ENCODE measurements at places on chromosomes 13 and 19.

GRCh38 chr19:10517361-10517759, at the start of gene S1PR5:
Gene S1PR5 (minus strand): TSS chr19:10517447. CDS start chr19:10515011, 2,436 bp downstream.
- no peak for DNase-seq

DNA sequence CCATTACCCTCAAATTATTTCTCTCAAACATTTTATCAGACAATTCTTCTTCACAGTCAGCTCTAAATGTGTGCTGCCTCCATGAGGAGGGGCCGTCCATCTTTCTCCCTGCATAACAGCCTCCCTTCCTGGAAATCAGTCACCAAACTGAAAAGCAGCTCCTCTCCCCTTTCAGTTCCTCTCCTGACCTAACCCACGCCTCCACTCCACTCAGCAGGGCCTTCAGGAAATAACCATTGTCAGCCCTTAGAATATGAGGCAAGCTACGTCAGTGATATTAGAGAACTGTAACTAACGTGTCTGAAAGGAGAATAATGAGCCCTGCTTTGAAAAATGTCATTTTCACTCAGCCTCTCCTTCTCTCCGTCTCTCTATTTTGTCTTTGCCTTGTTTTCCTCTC, 116.2 kb downstream of the OLFM4 start:
- DNase-seq: no peak

GRCh38 chr19:28292822-28293500, 920.0 kb downstream of the UQCRFS1 start:
- no peak for DNase-seq

DNA sequence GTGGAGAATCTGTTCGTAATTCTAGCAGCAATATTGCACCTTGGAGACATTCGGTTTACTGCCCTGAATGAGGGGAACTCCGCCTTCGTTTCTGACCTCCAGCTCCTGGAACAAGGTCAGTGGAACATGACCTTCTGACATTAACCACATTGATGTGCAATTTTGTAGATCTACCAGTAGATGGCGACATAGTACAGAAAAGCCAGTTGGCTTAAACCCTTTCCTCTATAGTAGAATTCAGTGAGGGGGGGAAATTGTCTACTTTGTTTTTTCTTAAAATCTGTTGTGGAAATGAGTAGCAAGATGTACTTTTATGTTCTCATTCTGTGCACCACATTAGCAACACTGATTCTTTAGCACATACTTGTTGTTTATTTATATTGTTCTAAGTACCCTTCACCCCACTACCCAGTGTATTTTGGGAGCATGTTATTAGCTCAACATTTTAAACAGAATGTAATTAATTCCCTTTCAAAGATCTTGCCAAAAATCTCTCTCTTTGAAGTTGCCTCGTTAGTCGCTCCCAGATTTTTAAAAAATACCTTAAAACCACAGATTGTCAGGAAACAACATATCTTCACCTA, 332.2 kb downstream of the MYO16 start:
- DNase-seq: no peak

GRCh38 chr19:5425260-5425659, 30.0 kb upstream of the ZNRF4 start:
- DNase-seq: no peak

GRCh38 chr13:33489563-33489962, 204.0 kb upstream of the STARD13 start:
- DNase-seq: no peak

DNA sequence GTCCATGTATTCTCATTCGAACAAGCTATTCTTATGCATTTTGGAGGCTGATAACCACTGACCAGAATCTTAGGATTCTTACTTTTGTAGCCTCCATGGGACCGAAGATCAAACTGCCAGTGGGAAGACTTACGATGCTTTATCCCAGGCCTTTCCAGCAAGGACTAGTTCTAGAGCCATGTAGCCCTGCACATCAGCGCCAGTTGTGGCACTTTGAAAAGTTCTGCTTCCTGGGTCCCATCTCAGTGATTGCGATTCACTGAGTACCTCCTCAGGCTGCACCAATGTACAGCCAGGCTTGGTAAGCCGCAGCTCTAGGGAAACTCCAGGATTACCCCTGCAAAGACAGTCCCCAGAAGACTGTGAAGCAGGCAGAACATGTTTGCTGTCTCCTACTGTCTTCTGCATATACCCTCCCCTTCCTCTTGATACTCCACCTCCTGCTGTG, 18.9 kb upstream of the ENOX1 start:
- no peak for DNase-seq

DNA sequence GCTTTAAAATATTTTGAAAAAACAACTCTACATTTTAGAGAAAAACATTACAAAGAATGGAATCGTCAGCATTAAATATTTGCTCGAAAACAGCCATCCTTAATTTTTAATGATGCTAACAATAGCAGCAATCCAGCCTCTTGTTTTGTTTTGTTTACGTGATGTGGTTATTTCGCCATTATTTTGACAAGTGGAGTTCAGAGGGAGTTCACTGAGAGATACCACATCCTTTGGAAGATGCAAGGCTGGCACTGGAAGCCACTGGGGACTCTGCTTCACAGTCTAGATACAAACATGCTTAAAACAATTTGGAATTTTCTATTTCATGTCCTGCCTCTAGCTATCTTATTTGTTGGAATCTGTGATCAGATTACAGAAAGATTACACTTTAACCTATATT, 556.3 kb downstream of the PCDH17 start:
- no peak for DNase-seq

DNA sequence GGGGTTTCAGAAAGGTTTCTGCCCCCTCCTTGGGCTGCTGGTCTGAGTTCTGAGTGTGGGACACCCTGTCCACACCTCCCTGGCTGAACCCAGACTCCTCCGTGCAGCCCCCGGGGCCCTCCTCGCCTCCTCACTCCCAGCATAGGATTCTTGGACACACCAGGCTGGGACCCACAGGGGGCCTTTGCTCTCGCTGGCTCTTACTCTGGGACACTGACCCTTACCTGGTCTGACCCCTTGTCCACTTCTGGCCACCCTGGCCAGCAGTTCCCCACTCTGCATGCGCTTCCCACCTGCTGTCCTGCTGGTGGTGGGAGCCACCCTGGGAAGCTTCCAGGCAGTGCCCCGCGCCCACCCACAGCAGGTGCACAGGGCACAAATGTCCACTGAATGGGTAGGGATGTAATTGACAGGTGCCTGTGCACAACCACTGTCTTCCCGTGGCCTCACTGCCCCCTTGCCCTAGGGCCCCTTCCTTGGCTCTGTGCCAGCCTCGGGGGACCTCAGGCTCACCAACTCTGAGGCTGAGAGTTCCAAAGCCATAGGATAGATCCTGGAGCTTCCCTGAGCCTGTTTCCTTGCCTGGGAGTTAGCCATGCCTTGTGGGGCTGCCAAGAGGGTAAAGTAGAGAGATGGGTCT, 7.0 kb upstream of the SLC25A42 start:
- DNase-seq: no peak

- no peak for DNase-seq
Observed at GRCh38 chr13:95756072-95756471, 79.1 kb downstream of the DNAJC3 start.

DNA sequence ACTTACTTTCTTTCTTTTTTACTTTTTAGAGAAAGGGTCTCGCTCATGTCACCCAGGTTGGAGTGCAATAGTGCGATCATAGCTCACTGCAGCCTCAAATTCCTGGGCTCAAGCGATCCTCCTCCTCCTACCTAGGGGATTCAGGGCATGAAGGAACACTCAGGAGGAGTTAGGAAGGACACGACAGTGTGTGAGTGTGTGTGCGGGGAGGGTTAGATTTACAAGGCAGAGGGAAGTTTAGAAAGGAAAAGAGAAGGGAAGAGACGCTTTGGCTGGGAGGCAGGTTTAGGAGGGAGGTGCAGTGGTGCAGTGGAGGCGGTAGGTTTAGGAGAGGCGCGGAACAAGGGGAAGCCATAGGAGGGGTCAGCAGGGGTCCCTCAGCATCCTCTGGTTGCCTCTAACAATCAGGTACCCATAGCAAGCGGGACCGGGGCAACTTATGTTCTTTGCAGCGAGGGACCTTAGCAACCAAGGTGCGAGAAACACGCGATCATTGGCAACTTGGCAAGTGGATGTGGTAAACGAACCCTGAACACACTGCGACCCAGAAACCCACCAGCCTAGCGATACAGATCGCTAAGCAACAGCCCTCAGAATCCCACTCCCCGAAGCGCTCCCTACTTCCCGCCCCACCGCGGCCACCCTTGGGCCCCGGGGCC, 501 bp downstream of the SIRT2 start:
- DNase-seq: no peak

DNA sequence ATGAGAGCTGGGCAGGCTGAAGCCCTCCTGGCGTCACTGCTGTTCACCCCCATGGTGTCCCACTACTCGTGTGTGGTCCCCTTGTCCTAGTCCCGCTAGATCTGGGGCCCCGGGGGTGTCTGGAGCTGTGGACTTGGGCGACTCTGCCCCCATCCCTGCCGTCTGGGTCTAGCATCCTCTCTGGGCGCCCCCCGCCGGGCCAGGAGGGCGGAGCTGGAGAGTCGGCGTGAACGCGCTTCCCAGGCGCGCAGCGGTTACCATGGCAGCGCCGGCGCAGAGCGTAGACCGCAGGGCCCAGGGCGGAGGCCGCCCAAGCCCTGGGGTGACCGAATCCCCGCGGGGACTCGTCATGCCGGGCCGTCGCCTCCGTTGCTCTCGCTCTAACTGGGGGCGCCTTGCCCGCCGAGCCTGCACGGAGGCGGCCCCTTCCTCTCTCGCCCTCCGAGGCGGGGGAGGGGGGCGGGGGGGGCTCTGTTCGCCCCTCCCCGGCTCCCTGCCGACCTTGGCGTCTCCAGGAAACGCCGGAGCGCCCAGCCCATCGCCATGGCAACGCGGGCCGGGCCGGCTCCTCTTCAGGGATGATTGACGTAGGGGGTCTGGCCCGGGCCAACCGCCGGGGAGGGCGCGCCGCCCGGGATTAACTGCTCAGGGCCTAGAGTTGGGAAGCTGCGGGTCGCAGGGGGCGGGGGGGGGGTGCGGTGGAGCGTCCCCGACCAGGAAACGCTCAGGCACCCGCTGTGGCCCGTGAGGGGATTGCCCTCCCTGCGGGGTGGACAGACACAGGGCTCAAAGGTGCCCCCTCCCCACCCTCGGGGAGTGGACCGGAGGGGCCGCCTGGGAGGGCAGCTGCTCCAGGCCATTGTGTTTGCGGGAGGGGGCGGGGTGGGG, 8.9 kb downstream of the ISYNA1 start:
- peak; percentile 78 for DNase-seq

DNA sequence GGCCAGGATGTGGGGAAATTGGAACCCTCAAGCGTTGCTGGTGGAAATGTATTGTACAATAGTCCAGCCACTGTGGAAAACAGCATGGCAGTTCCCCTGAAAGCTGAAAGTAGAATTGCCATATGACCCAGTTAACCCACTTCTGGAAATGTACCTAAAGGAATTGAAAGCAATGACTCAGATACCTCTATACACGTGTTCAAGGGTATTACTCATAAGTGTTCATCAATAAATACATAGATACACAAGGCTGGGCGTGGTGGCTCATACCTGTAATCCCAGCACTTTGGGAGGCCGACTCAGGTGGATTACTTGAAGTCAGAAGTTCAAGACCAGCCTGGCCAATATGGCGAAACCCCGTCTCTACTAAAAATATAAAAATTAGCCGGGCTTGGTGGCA, 71.9 kb upstream of the IRS2 start:
- no peak for DNase-seq

GRCh38 chr19:38392707-38393308, 4.3 kb downstream of the SPRED3 start:
- no peak for DNase-seq

GRCh38 chr19:14556662-14557188, 15.1 kb downstream of the NDUFB7 start:
- DNase-seq: peak; percentile 36

DNA sequence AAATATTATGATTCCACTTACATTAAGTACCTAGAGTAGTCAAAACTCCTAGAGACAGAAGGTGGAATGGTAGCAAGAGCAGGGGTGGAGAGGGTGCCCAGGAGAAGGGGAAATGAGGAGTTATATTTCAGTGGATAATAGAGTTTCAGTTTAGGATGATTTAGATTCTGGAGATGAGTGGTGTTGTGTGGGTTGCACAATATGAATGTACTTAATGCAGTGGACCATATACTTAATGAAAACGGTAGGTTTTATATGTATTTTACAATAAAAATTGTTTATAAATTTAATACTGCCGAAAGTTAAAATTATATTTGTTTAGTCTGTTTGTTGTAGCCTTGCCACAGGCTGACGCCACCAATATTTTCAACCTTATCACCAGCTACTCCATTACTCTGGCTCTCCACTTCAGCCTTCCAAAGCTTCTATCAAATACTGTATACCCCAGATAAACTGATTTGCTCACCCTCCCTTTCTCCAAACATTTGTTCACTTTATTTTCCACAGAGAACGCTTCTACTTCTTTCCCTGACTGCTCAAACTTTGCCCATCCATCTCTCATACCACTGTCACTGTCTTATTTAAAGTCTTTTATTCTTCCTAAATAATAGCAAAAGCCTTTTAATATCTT, 1.4 kb upstream of the RBM26 start:
- no peak for DNase-seq

DNA sequence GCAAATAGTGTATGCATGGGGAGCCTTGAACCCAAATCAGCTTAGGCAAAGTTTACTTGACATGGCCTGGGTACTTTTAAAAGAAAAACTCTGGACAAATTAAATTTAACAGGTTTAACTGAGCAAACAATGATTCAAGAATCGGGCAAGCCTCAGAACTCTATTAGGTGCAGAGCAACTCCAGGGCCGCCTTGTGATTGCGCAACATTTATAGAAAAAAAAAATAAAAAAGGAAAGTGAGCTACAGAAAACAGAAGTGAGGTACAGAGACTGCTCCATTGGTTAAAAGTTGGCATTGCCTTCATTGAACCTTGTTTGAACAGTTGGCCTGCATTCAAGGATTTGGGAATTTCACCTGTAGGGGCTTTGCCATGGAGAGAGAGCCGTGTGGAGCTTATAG, 421.0 kb upstream of the TSHZ3 start:
- DNase-seq: no peak

- DNase-seq: no peak
Observed at GRCh38 chr19:48441360-48442050, 4.3 kb upstream of the GRWD1 start.

DNA sequence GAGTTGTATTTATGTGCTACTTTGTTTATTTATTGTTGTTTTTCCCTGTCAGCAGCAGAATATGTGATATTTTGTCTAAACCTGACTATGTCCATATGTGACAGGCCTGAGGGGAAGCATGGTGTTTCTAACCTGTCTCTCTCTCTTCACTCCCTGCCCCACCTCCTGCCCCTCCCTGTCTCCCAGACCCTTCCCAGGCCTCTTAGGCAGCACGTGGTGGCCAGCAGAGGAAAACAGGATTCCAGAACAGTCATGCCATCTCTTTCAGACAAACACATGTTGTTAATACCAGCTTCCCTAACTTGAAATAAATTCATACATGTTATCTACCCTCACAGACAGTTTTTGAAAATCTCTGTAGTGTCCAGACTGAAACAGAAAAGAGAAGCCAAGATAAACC, 31.0 kb upstream of the ATP11A start:
- no peak for DNase-seq

GRCh38 chr19:41218615-41219507, at the start of gene AXL:
Gene AXL (plus strand): TSS chr19:41219223. CDS start chr19:41219393, 170 bp downstream.
- no peak for DNase-seq

DNA sequence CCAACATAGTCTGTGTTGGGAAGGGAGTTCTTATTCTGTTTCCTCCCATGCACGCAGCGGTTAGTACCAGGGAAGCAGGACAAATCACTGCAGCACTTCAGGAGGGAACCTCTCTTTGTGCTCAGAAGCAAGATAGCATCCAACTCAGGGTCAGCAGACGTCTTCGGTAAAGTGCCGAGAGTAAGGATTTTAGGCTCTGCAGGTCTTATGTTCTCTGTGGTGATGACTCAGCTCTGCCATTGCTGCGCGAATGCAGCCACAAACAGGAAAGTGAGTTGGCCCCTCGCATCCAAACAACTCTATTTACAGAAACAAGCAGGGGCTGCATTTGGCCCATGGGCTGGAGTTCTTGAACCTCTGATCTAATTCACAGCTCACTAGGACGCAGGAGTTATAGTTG, 122.1 kb upstream of the SPATA13 start:
- DNase-seq: no peak

Measured in activated CD8-positive, alpha-beta memory T cell treated with anti-CD3 and anti-CD28 coated beads for 1 hour (primary cell).